ENCODE measurements at places on chromosomes 5 and 9.

DNA sequence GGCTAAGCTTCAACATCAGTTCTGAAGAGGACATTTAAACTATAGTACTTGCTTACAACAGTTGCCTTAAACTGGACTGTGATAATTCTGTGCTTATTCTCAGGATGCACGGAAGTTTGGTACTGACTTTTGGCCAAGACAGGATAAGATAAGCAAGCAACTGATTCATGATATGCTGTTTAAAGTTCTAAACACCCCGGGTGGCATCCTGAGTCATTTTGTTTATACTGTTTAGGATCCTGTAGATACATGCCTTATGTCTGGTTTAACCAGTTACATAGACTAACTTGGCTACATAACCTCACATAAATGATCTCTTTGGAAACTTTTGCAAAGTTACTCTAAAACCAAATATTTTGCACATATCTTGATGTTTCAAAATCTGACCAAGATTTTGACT, 95.9 kb downstream of the CDH9 start:
- DNase-seq: no peak

DNA sequence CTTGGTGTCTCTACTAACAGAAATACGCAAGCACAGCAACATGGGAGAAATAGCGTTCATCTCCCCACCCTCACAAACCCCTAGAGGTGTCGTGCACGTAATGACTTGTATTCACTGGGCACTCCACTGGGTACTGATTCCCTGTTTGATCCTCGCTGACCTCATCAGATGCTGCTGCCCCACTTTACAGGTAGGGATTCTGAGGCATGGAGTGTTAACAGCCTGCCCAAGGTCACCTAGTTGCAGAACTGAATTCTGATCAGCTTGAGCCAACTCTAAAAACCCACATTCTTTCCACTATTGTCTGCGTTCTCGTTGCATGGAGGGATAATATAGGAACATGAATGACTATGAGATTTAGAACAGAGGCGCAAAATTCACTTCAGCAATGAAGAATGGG, 96.3 kb downstream of the TRIO start:
- DNase-seq: no peak

GRCh38 chr5:17355586-17356346, 138.3 kb downstream of the BASP1 start:
- DNase-seq: no peak

- DNase-seq: no peak
Measured at GRCh38 chr5:112640546-112640945, 97.1 kb upstream of the APC start.

DNA sequence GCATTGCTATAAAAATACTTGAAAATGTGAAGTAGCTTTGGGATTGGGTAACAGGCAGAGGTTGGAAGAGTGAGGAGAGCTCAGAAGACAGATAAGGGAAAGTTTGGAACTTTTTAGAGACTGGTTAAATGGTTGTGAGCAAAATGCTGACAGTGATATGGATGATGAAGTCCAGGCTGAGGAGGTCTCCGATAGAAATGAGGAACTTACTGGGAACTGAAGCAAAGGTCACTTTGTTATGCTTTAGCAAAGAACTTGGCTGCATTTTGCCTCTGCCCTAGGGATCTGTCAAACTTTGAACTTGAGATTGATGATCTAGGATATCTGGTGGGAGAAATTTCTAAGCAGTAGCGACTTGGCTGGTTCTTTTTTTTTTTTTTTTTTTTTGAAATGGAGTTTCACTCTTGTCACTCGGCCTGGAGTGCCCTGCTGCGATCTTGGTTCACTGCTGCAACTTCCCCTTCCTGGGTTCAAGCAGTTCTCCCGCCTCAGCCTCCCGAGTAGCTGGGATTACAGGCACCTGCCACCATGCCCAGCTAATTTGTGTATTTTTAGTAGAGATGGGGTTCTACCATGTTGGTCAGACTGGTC, 998.9 kb downstream of the TLE1 start:
- no peak for DNase-seq

DNA sequence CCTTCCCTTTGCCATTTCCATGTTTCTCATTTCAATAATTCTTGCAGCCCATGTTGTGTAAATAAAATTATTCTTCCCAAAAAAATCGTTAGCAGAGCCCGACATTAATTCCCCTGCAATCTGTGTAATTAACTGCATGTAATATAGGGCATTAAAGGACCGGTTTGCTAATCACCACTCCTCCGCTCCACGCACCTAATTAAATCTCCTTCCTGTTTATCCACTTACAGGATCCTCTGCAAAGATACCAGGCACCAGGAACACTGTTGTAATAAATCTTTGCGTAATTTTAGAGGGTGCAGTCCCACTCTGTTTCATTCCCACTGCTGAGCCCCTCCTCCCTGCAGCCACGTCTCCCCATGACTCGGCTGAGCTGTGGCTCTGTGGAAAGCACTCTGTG, 105.0 kb upstream of the PPP1R26 start:
- no peak for DNase-seq

DNA sequence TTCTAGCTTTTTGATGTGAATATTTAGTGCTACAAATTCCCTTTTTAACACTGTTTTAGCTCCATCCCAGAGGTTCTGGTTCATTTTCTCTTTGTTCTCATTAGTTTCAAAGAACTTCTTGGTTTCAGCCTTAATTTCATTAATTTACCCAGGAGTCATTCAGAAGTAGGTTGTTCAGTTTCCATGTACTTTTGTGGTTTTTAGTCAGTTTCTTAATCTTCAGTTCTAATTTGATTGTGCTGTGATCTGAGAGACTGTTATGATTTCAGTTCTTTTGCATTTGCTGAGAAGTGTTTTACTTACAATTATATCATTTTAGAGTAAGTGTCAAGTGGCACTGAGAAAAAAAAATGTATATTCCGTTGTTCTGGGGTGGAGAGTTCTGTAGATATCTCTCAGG, 240.1 kb upstream of the RASA1 start:
- no peak for DNase-seq

DNA sequence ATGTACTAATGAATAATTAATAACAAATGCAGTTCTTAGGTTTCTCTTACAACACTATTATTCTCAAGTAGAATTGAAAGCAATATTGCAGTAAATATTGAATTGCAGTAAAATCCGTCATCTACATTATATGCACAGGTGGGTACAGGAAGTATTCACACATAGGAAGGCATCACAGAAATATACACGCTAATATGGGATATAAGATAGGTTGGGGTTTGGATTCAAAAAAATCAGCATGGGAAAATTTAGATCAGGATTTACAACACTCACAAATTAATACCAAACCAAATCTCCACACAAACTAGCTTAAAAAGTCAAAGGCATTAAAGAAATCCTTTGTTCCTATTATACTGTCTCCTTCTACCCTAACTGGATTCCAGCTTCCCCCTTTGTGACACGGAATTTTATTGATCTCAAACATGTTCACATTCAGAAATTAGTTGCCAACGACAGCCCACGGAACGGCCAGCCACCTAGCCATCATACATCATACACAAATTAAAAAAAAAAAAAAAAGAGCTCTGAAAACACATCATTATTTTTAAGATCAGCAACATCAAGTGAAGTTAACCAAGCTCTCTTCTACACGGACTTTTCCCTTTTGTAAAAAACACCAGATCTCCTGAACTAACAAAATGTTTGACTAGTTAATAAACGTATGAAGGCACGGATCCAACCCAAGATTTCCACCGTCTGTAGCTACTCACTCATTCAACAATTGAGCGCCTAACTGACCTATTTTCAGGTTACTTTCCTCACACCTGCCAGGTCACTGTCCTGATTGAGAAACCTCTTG, 2.2 kb downstream of the NR6A1 start:
- DNase-seq: no peak

DNA sequence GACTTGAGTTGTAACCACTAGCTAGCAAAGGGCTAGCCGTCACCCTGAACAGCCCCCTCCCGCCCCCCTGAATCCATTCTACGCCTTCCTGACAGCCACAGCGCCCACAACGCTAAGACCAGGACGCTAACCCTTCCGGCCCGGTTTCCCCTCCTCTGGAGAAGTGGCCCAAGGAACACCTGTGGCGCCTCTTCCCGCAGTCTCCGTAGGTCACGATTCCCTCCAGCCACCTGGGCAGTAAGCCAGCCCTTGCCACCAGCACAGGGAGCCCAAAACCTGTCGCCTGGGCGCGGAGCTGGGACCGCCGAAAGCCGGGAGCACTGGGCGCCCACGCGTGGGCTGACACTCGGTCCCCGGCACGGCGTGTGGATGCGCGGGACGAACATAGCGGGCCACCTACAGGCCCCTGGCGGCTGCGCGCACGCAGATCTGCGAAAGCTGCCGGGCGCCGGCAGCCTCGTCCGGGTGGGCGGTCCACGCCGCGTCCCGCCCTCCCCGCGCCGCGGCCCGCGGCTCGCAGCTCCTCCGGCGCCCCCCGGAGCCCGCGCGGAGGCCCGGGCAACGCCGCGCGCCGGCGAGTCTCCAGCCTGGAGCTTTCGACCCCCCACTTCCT, 596 bp downstream of the IRF1 start:
- DNase-seq: no peak

GRCh38 chr5:146520731-146521130, 4.7 kb upstream of the GPR151 start:
- DNase-seq: no peak

- DNase-seq: no peak
Measured at GRCh38 chr5:172634106-172634899, 6.8 kb upstream of the NEURL1B start.

GRCh38 chr9:133057006-133057405, 4.8 kb upstream of the CEL start:
- DNase-seq: no peak

DNA sequence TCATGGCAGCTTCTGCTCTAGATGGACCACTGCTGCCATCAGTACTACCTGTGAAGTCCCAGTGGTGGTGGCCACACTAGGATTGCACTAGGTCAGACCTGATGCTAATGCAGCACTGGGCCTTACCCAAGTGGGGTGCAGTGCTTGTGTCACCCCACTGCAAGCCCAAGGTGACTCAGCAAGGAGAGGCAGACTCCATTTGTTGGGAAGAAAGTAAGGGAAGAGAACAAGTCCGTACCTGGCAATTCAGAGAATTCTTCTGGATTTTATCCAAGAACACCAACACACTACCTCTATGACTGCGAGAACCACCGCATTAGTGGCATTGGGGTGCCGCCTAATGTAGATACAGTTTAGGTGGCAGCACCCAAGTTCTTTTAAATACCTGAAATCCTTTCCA, 34.0 kb upstream of the TYRP1 start:
- DNase-seq: no peak

GRCh38 chr9:70642341-70642740, 227.9 kb upstream of the KLF9 start:
- no peak for DNase-seq

- no peak for DNase-seq
Measured at GRCh38 chr5:138603249-138603920, 28.2 kb upstream of the HSPA9 start.

DNA sequence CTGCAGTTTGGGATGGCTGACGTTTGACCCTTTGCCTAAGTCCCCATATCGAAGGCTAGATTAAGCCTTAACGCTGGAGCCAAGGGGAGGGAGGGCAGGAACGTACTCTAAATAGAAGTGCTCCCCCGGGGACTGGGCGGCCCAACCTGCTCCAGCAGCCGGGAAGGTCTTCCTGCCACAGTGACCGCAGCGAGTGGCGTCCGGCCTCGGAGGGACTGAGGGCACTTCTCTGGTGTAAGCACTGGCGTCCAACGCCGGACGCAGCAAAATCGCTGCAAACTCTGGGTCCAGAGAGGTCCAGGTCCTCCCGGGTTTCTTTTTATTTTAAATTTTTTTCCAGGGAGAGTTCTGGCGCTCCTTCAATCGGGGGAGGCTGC, 505 bp upstream of the ACER2 start:
- DNase-seq: no peak

DNA sequence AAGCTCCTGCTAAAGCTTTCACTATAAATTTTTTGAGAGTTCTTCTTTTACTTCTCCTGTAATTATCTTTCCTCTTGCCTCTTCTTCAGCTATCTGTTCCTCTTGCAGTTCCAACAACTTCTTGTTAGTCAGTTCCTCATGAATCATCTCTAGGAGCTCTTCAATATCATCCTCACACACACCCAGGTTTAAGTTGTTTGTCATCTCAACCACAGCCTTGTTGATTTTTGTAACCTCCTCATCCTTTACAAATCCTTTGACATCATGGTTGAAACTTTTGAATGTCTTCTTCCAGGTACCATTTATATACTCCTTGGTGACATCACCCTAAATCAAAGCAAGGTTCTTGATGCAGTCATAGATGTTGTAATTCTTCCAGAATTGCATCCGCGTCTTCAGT, 106.3 kb upstream of the MAMDC2 start:
- DNase-seq: no peak

- DNase-seq: no peak
Measured at GRCh38 chr9:73152953-73153352, 1.3 kb downstream of the ANXA1 start.

DNA sequence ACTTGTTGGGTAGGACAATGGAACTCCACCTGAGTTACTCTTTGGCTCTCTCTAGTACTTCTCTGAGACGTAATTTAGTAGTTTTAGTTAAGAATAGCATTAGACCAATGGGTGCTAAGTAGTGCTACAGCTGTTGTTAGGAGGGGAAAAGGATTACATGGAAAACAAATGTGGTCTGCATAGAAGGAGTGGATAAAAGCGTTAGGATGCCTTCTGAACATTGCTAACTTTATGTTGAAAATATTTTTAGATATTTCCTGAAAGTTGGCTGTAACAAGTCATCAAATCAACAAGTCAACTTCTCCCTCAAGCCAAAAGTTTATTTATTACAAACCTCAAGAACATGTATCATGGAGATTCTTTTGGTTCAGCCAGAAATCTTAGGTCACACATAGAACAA, 409.5 kb upstream of the MEF2C start:
- DNase-seq: no peak

GRCh38 chr5:179610109-179610902, 13.2 kb downstream of the HNRNPH1 start:
- no peak for DNase-seq

DNA sequence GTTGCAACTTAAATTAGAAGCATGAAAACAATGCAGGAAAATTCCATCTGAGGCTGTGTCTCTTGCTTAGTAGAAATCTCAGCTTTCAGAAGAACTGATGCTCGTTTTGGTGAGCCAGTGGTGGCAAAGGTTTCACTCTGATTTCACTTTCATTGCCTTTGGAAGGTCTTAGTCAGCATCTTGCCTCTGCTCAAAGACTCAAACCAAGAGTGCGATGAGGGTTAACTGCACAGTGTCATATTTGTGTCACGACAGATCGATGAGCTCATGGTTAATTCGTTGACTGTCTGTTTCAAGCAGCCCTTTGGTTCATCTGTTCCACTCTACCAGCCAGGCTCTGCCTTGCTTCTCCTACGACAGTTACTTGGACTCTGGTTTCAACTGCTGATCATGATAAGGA, 331.3 kb upstream of the KIF2A start:
- no peak for DNase-seq

All from stimulated activated CD4-positive, alpha-beta T cell treated with anti-CD3 and anti-CD28 coated beads, TNF-alpha, amount 100 ng/mL, for 48 hours (primary cell).